Activated CD8-positive, alpha-beta memory T cell treated with anti-CD3 and anti-CD28 coated beads, Interleukin-2, amount 50 U/mL, for 48 hours (primary cell): ENCODE measurements at places on chromosomes 1 and 21.

DNA sequence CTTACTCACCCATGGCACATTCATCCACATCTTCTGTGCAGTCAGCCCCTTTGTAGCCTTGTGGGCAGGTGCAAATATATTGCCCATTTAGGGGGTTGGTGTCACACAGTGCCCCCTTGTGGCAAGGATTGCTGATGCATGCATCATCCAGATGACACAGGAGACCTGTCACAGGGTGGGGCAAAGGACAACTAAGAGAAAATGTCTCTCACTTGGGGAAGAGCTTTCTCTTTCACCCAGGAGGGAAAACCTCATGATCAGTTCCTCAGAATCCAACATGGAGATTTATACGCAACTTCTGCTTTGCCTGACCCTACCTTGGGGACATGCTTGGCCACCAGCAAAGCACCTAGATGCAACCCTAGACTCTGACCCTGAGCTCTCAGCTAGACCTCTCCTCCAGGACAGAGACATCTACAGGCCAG, 71.8 kb upstream of the ADAM30 start:
- peak; percentile 89 for DNase-seq

- no peak for DNase-seq
These were observed 21.8 kb upstream of the LRRC53 start for GRCh38 chr1:74534241-74534640.

GRCh38 chr1:31846484-31846883, 30.7 kb upstream of the SPOCD1 start:
- no peak for DNase-seq

- DNase-seq = no peak
These were observed 37.6 kb upstream of the CAMTA1 start for GRCh38 chr1:6747674-6748073.

GRCh38 chr1:159092036-159092760, 15.6 kb upstream of the AIM2 start:
- DNase-seq = no peak

- no peak for DNase-seq
These were observed 26.1 kb upstream of the HUNK start for GRCh38 chr21:31846690-31847089.

DNA sequence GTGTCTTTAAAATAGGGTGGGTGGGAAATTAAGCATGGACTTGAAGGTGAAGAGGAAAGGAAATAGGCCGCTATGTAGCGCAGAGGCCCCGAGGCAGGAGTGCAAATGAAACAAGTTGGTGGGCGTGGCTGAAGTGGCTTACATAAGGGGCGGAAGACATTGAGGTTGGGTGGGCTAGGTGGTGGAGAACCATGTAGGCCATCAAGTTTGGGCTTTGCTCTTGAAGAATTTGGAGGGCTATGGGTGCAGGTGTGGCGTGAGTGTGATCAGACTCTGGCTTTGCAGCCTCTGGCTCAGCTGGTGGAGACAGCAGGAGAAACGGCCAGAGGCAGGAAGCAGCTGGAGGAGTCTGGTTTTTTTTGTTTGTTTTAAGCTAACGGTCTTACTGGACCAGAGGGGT, 6.7 kb downstream of the SLFNL1 start:
- DNase-seq = no peak

DNA sequence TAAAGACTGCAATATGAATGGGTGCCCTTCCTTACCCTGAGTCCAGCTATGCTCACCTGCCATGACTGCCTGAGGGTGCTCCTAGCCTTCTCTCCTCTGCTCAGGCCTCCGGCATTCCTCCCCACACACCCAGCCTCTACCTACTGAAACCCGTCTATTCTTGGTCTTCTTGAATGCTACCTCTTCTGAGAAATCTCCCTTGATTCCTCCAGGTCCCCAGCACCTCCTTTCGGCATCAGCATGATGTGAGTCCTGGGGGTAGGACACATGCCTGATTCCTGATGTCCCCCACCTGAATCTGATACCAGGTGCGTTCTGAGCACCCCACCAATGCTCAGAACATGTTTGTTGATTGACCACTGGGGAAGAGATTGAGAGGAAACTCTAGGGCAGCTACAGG, 8.6 kb downstream of the LDLRAD1 start:
- DNase-seq = no peak

GRCh38 chr1:19345391-19345790, 33.3 kb downstream of the SLC66A1 start:
- DNase-seq = no peak

DNA sequence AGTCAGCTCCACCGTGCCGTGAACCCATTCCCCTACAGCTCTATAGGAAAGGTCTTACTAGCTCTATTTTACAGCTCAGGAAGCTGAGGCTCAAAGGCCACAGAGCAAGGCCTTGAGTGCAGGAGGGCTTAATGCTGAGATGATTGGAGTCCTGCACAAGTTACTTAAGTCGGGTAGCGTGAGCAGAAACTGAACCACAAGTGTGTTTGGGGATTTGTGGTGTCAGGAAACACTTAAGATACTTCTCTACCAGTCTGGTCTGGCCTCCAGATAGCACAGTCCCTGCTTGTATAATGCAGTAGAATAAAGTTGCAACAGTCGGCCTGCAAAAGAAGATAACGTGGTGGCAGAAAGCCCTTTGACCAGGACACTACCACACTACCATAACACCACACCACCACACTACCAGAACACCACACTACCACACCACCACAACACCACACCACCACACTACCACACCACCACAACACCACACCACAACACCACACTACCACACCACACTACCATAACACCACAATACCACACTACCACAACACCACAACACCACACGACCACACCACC, 118.1 kb downstream of the SPSB1 start:
- DNase-seq = no peak

GRCh38 chr1:109256971-109257681, 7.8 kb downstream of the CELSR2 start:
- DNase-seq = no peak

DNA sequence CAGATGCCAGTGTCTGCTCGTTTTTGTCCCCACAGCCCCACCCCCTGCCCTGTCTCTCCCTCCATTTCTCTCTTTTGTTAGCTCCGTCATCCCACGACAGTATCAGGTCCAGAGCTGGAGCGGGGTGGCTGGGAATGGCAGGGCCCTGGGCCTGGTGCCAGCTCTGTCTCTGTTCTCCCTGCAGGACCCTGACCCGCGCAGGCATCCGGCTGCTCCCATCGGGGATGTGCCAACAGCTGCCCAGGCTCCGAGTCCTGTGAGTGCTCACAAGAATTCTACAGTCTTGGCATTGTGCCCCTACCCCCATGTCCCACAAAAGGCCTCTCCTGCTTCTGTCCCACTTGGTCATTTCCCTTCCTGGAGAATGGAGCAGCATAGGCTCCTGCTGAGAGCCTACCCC, 37.4 kb downstream of the UBE2T start:
- no peak for DNase-seq

DNA sequence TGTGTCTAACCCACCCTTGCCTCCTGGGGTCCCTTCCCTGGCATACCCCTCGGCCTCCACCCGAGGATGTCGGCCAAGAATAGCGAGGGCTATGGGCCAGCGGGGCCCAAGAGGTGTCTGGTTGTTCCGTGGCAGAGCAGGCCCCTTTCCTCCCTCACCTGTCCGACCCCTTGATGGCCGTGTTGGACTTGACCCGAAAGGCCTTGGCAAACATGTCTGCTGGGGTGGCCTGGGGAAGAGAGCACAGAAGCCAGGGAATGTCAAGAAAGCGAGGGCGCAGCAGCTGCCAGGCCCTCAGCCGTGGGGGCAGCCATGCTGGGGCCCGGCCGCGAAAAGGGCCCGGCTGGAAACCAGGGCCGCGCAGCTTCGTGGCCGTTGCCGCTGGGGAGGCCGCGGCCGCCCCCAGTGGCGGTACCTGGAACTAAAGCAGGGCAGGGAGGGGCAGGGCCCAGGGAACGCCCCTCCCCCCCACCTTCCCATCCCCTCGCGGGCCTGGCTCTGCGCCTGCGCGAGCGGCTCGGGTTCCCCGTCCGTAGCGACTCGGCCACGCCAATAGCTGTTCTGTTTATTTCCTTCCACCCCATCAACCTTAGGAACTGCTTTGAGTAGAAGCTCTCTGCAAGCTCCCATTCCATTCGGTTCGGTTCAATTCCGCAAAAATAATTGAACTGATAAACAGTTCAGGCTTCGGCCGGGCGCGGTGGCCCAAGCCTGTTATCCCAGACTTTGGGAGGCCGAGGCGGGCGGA, at the start of gene EIF2D:
Gene EIF2D (minus strand): TSS at position 337 of the 748 bp plus-strand sequence. CDS start 123 bp downstream, at position 214.
- DNase-seq = peak; percentile 98

- DNase-seq = peak; percentile 74
These were observed 7.7 kb downstream of the CNIH3 start for GRCh38 chr1:224623743-224624333.

DNA sequence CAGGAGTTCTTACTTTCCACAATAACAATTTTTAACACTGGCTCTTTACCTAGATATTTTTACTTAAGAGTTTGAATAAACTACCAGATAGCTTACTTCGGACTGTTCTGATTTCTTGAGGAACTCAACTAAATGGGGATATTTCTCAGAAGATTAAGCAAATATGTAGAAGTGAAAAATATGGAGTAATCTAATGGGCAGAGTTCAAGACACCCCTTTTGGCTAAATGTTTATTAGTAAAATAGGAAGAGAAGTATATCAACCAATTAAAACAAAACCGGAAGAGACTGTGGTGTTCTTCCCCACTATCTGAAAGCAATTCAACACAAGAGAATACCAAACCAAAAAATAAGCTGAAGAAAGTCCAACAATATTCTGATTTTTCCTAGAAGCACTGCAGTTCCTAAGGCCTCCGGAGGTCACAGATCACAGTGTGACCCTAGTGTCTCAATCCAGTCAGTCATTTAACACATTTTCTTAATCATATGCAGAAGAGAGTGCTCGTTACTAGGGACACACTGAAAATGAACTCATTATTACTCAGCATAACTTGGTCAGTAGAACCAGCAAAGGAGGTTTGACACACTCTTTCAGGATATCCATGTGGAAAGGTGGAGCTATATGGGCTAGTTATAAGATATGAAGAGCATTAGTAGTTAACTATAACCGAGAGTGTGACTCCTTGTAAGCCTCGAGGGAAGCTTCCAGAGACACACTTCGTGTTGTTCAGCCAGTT, 5.2 kb downstream of the SIPA1L2 start:
- DNase-seq = no peak

DNA sequence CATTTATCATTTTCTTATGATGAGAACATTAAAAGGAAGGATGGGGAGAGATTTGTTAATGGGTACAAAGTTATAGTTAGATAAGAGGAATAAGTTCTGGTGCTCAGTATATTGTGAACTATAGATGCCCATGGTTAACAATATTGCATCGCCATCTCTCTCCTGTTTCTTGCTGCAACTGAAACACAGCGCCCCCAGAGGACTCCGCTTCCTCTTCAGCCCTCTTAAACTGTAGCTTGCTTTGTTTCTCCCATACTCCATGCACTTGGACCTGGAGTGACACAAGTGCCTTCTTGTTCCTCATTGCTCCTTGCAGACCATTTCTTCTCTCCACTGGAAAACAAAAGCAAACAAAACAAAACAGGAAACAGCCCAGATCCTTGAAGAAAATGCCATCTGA, 70.1 kb upstream of the NTPCR start:
- DNase-seq = no peak

DNA sequence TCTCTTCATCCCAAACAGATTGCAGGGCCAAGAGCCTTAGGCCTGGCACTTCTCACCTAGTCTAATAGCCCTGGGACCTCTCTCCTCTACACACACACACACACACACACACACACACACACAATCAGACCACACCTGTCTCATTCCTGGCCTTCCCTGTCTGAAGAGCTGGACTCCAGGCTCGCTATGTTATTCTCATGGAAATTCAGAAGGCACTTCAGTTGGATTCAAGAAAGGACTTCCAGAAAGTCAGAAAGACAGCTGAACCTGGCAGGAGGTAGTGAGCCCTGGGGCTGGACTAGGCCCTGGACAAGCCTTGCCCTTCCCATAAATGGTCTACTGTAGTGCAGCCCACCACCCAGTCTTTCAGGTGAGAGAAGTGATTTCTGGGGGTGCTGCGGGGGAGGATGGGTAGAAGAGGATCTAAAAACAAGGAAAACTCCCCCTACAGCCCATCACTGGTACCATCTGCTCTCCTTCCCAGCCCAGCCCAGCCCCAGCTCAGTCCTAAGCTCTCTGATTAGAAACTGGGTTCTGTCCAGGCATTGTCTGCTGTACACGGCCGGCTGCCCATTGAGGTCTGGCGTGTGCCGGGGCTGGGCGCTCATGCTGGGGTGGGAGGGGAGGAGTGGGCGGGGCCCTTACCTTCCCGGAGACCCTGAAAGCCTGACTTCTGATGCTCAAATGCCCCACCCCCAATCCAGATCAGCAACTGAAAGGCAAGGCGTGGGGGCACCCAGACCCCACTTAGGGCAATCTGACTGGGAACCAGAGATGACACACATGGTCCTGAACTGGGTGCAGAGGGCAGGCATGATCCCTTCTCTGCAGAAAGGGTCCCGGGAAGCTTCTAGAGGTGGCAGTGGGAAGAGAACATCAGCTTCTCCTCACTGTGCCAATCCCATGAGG, 2.5 kb downstream of the KIF21B start:
- DNase-seq = no peak

- no peak for DNase-seq
These were observed 7.7 kb downstream of the LGR6 start for GRCh38 chr1:202201266-202201665.

DNA sequence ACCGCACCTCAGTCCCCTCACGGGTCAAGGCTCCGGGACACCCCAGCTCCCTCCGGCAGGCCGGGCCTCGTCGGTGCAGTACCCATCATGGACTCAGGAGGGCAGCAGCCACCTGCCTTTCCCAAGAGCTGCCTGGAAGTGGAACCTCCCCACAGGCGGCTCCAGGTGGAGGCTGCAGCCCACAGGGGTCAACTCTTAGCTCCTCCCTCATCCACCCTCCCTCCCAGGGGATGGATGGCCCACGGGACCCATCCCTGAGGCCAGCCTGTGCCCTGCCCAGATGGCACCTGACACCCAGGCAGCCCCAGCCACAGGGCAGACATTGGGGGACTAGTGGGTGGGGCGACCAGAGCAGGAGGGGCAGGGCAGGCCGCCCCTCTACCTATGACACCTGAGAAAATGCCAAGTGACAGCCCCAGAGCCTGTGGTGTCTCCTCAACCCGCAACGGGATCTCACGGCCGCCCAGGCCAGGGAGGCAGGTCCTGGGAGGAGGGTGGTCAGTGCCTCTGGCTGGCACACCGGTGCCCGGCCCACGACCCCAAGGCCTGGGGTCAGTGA, 1.2 kb upstream of the ARHGEF16 start:
- DNase-seq = peak; percentile 90

DNA sequence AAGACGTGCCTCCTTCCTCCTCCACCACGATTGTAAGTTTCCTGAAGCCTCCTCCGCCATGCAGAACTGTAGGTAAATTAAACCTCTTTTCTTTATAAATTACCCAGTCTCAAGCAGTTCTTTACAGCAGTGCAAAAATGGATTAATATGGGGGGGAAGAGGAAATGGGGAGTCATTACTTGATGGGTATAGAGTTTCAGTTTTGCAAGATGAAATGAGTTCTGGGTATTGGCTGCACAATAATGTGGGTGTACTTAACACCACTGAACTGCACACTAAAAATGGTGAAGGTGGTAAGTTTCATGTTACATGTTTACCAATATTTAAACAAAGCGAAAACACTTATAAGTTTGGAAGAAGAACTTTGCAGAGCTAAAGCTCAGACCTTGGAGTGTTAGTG, 24.3 kb upstream of the DISP1 start:
- no peak for DNase-seq
